ENCODE measurements at places on chromosomes 3 and 15.

GRCh38 chr15:77094397-77095030, 23.6 kb upstream of the TSPAN3 start:
- DNase-seq, result no peak

- DNase-seq, result no peak
Observed at GRCh38 chr15:79849789-79850188, 47.0 kb downstream of the MTHFS start.

DNA sequence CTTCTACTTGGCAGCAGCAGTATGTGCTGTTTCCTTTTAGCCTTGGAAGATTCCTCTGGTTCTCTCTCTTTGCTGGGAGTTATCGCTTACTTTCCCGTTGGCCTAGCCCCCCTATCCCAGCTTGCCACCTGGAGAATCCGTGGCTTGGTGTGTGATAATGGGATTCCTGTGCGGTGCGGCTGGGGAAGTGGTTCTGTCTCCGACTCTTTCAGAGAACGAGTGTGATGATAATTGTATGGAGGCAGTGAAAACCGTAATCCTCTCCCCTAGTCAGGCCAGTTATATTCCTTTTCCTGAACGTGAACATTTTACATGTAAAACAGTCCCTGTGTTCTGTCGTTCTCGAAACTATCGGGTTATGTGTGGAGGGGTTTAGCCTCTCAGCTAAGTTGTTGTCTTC, 300.1 kb upstream of the C2CD4B start:
- no peak for DNase-seq

GRCh38 chr3:8851703-8852102, 82.3 kb upstream of the OXTR start:
- no peak for DNase-seq

GRCh38 chr3:42205800-42206514, 60.0 kb downstream of the CCK start:
- DNase-seq, result no peak

DNA sequence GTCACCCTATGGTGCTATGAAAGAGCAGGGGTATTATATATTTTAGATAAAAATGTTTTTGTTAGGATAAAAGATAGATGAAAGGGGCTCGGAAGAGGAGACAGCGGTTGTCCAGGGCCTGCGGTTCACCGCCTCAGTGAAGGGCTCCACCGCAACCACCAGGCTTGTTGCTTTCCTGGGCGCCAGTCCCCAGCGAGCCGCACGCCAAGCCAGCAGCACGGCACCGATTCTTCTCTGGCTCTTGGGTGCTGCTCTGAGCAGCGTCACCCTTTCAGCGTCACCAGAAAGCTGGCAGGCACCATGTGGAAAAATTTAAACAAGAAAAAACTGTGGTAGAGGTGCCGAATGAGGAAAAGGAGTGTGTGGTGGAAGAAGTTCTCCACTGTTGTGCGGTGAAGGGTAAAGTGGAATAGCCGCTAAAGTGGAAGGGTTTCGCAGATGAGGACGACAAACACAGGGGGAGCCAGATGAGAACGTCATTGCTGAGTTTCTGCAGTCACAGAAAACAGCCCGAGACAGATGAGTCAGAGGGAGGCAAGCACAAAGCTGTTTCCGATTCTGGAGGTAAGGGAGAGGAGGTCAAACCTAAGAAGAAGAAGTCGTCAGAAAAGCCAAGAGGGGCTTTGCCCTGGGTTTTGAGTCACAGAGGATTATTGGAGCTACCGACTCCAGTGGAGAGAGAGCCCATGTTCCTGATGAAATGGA, 569.2 kb downstream of the ZBBX start:
- DNase-seq, result no peak

GRCh38 chr15:90647326-90647725, 69.8 kb upstream of the BLM start:
- no peak for DNase-seq

DNA sequence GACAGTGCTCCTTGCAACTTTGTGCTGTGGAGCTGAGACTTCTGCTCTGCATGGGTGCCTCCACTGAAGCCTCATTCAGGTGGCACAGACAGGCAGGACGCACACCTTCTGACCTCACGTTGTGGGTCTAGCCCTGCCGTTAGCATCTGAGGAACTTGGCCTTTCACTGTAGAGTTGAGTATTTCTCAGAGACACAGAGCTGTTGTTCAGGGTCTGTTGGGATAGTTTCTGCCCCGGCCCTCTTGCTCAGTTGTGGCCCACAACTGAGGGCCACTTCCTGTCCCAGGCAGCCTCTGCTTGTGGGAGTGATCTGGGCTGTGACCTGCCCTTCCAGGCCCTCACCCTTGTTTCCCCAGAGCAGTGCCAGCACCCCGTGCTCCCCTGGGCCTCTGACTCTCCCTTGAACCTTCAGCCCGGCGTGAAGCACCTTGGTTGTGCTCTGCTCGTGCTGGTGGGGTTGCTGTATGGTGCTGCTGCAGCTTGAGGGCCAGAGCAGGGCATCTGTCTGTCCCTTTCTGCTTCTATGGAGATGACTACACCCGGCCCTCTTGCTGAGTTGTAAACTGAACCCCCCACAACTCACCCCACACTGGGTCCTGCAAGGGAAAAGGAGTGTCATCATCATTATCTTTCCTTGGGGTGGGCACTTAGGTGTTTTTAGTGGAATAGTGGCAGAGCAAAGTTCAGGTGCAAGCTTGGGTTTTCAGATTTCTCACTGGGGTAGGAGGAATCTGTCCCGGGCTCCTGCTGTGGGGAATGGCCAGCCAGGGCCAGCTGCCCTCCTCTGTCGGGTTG, 11.7 kb downstream of the BAHD1 start:
- DNase-seq, result no peak

DNA sequence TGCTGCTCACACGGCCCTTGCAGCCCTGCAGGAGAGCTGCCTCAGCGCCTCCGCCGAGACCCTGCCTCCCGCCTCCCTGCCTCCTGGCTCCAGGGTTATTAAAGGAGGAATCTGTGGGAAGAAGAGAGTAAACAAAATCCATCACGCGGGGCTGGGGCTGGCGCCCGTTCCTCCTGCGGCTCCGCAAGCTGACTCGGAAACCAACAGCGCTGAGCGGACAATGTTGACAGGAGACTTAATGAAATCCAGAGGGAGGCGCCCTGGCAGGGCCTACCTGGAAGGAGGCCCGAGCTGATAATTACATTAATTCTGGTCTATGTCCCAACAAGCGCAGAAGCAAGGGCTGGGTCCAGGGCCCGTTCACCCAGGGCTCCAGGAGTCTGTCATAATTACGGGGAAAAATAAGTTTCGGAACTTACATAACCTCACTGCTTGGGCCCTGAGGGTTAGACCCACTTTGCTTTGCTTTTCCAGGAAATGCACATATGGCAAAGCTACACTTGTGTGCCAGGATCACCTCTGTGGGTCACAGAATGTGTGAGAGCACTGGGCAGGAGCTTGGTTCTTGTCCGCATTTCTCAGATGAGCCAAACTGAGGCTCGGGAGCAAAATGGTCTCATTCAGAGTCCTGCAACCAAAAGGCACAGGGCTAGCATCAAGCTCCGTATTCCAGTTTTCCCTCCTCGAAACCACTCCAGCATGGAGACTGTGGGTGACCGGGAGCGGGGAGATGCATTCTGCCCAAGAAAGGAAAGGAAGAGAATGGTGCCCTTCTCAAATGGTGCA, 43.8 kb upstream of the SLC6A6 start:
- DNase-seq, result peak; percentile 1

- DNase-seq, result peak; percentile 95
Observed at GRCh38 chr3:192445770-192446644, 281.3 kb downstream of the FGF12 start.

GRCh38 chr3:170429050-170429449, 10.4 kb downstream of the CLDN11 start:
- DNase-seq, result no peak

DNA sequence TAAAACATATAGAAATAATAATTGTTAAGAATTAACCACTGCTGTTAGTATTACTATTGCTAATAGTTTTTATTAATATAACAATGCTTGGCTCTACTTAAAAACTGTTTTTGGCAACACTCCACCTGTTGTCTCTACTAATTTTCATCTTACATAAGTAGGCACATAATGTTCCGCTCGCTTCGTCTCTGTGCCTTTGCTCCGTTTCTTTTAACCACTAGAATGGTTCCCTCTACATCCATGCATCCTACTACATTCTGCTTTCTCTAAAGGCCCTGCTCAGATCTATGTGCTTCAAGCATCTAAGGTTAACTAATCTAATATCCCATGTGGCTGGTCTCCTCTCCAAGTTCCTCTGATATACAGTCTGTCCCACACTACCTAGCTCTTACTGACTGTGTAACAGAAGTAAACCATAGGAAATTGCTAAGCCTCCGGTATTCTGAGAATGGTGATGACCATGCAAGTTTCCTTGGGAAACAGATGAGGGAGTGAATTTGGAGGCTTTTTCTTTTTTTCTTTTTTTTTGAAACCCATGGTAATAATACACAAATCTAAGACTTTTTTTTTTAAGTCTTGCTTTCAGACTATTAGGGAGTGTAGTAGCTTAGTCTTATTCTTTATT, 138.3 kb downstream of the P3H2 start:
- no peak for DNase-seq

- no peak for DNase-seq
Observed at GRCh38 chr15:41350057-41350717, 17.5 kb downstream of the NUSAP1 start.

DNA sequence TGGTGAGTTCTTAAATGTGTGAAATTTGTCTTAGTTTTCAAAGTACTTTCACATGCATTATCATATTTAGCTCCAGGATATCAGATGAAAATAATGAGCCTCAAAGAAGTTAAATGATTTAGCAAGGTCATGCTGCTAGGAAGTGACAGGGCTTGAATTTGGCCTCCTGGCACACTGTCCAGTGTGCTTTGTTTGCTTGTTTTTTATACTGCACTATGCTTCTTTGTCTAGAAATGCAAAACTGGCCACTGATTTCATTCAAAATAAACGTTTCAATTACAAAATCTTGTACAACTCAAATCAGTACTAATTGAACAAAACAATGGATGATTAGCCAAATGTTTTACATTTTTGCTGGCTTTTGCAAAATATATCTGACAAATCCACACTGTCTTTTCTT, 583.3 kb upstream of the CBLB start:
- no peak for DNase-seq

- DNase-seq, result no peak
Observed at GRCh38 chr3:146517684-146518435, 26.5 kb downstream of the PLSCR1 start.

DNA sequence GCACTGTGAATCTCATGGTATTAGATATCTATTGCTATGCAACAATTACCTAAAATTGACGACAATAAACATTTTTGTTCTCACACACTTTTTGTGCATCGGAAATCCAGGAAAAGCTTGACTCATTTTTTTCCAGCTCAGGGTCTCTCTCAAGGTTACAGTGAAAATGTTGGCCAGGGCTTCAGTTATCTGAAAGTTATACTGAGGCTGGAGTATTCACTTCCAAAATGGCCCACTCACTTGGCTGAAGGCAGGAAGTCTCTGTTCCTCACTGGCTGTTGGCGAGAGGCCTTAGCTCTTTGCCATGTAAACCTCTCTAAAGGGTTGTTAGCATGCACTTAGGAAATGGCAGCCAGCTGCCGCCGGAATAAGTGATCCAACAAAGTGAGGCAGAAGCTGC, 41.4 kb downstream of the OSTN start:
- DNase-seq, result no peak

GRCh38 chr15:85625856-85626255, 168.9 kb downstream of the KLHL25 start:
- no peak for DNase-seq

DNA sequence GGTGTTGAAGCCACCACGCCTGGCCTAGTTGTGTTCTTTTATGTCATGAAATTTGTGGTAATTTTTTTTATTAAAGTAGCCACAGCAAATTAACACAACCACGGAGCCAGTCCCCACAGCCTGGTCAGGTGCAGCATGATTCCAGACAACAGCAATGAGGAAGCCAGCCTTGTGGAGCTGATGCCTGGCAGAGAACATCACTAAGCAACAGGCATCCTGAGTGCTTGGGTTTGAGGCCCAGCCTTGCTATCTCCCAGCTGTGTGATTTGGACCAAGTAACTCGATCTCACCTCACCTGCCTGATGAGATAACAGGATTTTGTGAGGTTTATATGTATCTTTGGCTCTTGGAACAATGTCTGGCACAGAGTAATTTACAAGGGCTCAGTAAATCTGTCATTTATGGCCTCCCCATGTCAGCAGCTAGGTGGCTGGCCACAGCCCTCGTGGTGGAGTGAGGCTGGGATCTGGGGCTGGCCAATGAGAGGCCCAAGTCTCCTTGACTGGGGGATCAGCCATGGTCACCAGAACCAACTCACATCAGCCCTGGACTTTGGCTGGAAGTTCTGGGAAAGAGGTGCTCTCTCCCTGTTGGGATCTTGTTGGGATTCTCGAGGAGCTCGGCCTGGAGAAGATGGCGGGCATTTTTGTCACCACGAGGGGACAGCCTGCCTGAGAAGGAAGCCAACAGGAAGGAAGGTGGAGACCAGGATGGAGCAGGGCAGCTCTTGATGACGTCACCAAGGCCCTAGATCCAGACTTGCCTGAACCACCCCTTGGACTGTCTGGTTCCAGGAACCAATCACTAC, 22.8 kb upstream of the FLNB start:
- DNase-seq, result no peak

DNA sequence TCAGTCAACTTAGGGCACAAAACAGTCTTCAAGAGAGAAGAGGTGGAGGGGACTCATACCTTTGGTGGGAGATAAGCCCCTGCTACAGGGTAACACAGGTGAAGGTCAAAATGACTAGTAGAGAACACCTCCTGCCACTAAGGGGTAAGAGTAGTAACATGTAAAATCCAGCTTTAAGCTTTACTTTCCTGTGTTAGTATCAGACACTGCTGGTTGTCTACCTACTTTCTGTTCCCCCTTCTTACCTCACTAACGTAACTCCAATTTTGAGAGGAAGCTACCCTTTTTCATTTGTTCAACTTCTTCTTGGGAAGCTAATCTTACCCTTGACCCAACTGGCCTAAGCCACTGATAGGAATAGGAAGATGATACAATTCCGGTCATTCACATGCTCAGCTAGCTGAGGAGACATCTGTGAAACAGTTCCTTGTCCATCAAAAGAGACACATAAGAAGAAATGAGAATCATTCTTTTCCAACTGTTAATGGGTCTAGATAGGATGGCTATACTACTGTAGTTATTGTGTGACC, 826.8 kb upstream of the CFAP20DC start:
- DNase-seq, result no peak

DNA sequence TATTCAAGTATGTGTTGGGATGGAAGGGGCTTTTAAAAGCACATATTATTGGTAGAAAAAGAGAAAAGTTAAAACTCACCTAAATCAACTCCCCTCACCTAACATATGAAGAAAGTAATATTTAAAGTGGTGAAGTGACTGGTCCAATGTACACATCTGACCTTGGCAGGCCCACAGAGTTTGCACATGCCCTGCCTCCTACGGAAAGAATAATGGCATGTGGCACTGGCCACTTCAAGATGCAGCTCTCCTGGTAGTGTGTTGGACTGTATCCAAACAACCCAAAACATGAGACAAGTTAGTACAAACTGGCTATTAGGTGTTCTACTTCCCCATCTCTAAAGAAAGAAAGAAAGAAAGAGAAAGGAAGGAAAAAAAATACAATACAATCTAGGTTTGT, 117.1 kb downstream of the MECOM start:
- DNase-seq, result no peak
